DMS 273 treated with DMSO at 0.1 percent for 48 hours (cell line): ENCODE measurements at places on chromosomes 5 and 9.

DNA sequence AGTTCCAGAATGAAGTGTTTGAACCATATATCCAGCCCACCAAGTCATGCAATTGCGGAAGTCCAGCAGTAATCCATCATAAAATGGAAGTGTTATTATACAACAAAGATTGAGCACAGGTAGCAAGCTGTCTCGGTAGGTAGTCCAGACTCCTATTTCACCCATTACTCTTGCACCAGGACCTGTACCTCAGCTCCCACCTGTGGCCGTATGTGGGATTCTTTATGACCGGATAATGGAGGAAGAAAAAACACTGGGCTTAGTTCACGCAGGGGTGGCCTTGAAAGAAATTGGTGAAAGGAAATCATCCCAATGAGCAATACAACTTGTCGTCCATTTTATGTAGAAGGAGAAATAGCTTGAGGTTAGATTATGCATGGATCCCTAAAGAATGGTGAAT, 216.3 kb downstream of the ESM1 start:
- no peak for DNase-seq

GRCh38 chr5:119355685-119356611, at the start of gene TNFAIP8:
Gene TNFAIP8 (plus strand): TSS chr5:119356019. CDS start chr5:119356091, 72 bp downstream.
- no peak for DNase-seq

DNA sequence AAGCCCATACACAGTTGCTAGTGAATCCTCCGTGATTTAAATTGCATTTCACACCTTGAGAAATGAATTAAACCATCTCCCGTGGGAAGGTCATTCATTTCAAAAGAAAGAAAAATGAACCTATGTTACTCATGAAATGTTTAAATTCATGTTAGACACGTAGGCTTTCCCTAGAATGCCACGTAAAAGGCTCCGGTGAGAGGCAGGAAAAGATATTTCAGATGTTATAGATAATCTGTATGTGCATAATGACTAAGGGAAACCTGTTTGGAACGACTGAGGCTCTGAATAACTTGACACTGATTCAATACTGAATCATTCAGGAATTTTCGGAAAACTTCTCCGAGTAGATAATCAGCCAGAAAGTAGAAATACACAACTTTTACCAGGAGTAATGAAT, 134.3 kb upstream of the ICE1 start:
- no peak for DNase-seq

DNA sequence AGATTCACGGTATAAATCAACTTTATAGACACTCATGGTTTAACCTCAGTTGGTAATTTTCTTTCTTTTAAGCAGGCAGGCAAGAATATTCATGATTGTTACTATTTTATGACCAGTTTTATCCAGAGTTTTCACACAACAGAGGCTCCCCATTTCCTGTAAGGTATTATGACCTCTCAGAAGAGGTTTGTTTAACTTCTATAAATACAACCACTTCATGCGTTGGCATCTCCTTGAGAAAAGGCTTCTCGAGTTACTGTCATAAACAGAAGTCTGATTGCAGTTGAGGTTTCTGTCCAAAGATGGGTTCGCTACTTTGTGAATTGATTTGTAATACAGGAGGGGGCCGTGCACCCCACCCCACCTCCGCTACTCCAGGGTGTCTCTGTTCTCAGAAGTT, 55.3 kb downstream of the ENTREP1 start:
- DNase-seq, result no peak

- no peak for DNase-seq
Observed at GRCh38 chr9:95055334-95055850, 262.1 kb downstream of the FANCC start.

DNA sequence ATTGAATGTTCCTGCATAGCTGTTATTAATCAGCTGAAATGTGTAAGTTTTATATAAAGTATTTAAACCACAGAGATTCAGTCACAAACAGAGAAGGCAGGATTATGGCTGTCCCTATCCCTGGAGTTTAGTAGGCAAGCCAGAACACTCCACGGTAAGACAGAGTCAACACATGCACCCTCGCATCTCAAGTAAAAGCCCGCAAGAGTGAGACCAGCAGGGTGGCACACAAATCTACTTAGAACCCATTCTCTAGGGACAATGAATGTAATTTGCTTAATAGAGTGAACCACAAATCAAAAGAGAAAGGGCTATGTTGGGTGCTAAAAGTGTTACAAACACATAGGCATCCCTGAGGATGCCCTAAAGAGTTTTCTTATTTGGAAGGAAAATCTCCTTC, 35.1 kb downstream of the LPAR1 start:
- DNase-seq, result no peak

- DNase-seq, result no peak
Observed at GRCh38 chr5:113495422-113495841, 7.2 kb upstream of the MCC start.

- DNase-seq, result no peak
Observed at GRCh38 chr5:131706281-131706680, 71.3 kb upstream of the RAPGEF6 start.

- DNase-seq, result no peak
Observed at GRCh38 chr9:37976714-37977477, 73.0 kb upstream of the SLC25A51 start.

GRCh38 chr9:105510024-105510423, 47.9 kb upstream of the FKTN start:
- DNase-seq, result no peak

GRCh38 chr9:112258106-112258505, 75.3 kb downstream of the PTBP3 start:
- no peak for DNase-seq

DNA sequence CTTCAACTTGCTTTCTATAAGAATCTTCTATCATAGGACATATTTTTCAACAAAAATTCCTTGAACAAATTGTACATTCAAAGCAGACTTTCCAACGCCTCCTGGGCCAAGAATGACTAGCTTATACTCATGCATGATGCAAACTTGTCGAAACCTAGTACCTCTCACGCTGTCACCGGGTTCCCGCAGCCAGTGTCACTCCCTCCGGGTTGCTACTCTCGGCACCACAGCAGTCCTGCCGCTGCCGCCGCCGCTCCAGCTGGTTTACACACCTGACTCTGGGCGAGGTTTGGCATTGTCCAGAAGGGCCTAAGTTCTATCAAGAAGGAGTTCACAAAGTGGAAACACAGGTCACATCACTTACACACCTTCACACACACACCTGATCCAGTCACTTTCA, 244.4 kb downstream of the ADAMTSL1 start:
- DNase-seq, result no peak

DNA sequence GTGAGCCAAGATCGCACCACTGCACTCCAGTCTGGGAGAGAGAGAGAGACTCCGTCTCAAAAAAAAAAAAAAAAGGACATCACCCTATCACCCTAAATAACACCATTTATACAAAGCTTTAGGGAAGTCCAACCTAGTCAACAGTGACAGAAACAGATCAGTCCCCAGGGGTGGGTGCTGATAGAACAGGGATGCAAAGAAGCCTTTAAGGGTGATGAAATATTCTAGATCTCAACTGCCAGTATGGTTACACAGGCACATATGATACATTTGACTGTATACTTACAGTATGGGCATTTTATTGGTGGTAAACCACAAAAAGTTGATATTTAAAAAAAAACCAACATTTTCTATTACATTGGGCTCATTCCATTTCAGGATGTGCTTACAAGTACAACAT, 4.8 kb downstream of the RETREG1 start:
- no peak for DNase-seq

GRCh38 chr9:1837453-1838084, 177.6 kb upstream of the SMARCA2 start:
- no peak for DNase-seq

DNA sequence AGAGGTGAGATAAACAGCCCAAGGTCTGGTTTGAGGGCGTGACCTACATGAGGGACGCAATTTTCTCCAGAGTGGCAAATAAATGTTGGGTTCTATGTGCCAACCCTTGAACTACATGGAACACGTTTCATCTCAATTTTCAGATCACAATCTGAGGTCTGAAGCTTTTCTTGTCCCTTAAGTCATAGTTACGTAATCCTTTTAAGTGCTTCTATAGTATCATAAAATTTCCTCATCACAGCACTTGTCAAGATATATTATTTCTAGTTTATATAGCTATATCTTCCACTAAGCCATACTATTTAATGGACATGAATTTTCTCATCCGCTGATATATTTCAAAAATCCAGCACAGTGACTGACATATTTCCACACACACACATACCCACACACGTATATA, 53.1 kb upstream of the GRIN3A start:
- DNase-seq, result no peak

DNA sequence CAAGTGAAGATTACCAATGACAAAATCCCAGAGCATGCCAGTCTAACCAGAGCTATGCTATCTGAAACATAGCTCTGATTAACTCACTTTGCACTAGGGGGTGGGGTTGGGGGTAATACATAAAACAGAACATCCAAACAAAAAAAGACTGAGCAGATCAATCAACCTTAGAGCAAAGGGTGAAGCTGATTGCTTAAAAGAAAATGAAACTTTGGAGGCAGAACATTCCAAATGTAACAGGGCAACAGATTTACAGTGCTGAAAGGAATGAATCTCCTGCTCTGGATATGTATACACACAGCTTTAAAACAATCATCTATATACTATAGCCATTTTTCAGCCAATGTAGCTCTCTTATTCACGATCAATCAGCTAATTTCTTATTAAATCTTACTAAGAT, 4.9 kb downstream of the IL6ST start:
- DNase-seq, result no peak

DNA sequence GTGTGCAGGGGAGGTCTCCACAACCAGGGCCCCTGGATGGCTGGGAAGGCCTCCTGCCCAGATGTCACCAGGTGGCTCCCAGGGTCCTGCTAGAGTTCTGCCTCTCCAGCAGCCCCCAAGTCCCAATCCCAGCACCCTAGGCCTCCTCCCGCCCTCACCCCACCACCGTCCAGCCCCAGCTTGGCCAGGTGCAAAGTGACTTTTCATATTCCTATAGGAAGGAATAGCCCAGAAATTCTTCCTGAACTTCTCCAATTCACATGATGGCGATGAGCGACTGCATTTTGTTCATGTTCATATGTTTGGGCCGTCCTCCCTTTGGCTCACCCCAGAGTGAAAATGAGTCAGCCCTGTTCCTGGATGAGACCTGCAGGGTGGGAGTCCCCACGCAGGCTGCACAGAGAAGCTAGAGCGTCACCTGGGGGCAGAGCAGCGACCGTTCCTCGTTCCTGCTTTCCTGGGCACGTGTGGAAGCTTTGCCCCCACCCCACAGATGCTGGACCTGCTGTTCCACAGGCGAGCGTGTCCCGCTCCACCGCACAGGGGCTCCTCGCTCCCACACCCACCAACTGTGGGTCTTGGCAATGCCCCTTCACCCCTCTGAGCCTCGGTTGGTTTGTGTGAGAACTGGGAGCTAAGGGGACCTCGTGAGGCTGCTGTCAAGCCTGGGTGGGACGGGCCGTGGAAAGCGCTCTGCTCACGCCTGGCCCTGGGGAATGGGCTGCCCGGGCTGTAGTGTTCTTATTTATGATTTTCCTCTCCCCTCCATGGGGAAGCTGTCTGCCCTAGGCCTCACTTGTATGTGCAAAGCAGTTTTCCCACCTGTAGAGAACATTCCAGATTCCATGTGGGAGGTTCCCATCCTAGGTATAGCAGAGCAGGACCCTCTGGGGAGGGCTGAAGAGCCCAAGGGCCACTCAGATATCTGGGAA, 6.9 kb downstream of the MRPS2 start:
- no peak for DNase-seq

DNA sequence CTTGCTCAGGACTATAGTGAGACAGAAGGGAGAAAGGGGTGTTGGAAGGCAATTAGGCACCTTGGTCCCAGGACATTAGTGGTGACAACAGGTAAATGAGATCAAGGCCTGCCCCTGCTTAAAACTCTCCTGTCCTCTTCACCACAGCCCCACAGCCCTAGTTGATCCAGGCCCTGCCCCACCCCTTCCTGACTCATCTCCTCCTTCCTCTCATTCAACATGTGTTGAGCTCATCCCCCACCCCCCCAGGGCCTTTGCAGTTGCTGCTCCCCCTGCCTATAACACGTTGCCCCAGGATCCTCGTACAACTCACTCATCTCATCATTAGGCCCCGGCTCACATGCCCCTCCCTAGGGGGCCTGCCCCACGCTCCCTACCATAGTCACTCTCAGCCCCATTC, 66.8 kb downstream of the TSPAN17 start:
- DNase-seq, result no peak

DNA sequence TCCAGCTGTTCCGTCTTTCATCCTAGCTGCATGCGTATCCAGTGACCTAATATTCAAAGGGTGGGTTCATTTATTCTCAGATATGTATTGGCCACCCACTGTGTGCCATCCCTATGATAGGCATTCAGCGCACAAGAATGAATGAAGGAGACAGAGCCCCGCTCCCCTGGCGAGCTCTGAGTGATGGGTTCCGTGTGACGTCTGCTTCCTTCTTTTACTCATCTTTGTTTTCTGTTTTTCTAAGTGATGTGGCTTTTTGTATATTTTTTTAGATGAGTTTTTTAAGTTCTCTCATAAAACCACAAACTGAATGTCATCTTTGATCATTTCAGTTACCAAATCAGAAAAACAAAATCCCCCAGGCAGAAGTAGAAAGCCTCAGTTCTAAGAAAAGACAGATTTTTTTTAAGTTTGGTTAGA, 168.3 kb upstream of the OTULINL start:
- no peak for DNase-seq

DNA sequence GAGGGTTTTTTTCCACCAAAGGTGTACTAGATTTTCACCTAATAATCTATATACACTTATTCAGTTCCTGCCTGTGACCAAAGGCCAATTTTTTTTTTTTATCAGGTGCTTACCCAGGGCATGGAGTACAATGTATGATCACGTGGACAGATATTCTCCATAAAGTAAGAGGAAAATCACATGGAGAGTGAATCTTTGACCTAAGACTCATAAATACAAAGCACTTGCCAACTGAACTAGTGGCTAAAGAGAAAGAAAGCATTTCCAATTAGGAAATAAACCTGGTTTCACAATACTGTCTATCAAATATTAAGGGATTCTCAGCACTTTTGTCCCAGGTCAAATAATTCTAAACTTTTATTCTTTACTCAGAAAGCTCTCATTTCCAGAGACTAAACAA, 33.0 kb upstream of the CEP120 start:
- DNase-seq, result no peak

GRCh38 chr5:124583469-124584350, 162.7 kb downstream of the ZNF608 start:
- peak; percentile 7 for DNase-seq

DNA sequence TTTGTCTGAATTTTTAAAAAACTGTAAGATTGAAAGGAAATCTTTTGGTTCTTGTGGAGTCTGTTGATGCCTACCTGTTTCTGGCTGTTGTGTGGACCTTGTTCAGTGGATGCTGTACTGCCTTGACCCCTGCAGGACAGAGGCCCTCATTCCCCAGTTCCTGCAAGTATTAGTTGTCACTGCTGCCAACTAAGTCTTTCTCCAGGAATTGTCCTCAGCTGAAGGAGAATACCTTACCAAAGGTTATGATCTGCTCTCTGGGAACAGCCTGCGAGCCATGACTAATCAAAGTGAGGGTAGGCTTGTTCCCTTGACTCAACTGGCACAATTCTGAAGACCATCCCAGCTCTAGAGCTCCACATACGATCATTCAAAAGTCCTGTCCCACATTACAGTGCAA, 145.3 kb upstream of the FST start:
- no peak for DNase-seq

DNA sequence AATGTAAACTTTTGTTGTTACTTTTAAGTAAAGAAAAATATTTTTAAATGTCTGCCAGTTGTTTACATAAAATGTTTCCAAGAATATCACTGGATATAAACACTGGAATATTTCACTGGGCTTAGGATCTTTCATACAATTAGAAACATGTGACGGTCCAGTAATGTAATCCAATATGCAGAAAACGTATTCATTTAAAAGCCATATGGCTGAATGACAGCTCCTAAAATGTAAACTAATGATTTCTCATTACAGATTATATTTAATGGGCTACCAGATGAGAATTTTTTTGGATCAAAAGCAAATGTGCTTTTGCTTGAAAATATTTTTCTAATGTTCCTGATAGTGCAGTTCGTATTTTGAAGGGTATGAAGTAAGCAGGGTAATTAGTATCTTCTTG, 124.3 kb downstream of the TTC39B start:
- peak; percentile 59 for DNase-seq
